ENCODE measurements at places on chromosomes 3 and 15.

DNA sequence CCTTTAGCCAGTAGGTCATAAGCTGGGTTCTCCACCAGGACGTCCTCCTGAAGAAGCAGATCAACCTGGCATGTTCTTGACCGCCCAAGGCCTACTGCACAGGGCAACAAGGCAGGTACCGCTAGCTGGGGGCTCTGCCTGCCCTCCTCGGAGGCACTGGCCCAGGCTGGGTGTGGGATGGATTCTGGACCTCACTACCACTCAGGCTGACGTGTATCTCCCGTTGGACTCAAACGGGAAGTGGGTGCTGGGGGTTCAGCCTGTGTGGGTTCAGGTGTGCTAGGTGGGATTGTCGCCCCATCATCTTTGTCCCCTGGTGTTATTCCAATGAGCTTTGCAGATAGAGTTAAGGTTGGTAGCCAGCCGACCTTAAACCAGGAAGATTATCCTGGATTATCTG, 95.0 kb upstream of the SNRPA1 start:
- no peak overlapping the region for H3K4me3 ChIP-seq
- H3K4me1 ChIP-seq = no peaks in the 10 kb centered on the region
- H3K27ac ChIP-seq = no peak overlapping the region
- no peaks in the 10 kb centered on the region for H3K27me3 ChIP-seq

DNA sequence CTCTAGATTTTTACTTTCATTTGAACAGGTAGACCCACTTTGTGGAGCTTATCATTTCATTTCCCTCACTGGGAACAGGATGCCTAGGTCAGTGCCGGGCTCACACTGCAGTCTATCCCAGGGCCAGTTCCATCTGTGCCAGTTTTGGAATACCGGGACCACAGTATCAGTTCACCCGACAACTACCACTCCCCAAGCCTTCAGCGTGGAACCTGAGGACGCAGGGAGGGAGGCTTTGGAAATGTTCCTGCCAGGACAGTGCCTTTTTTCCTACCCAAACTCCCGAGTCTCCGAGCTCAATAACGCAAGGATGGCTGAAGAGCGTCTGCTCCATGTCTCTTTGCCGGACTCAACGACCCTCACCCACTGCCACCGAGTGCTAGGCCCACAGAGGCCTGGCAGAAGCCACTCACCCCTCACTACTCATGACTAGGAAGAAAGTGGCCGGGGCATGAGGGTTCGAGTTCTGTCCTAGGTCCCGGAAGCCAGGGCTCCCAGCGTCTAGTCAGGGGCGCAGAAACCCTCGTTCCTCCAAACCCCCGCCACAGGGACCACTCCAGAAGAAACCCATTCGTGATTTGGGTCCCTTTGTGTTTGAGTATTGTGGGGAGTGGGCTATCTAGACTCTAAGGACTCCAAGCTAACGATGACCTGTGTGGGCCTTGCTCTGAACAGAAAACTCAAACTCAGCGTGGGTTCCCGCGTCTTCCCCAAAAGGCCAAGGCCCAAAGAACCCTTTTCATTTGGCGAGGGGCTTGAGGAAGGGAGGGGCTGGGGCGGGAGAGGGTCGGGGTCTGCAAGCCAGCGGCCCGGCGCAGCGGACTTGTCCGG, 11.4 kb downstream of the ZIC1 start:
- DNase-seq = no peak
- H3K27ac ChIP-seq = no peak overlapping the region
- no peak overlapping the region for H3K4me3 ChIP-seq

GRCh38 chr3:153221748-153222162, 59.7 kb downstream of the RAP2B start:
- peak overlapping the region; percentile 75 for H3K27ac ChIP-seq
- DNase-seq = peak; percentile 80
- no peaks in the 10 kb centered on the region for H3K27me3 ChIP-seq
- no peaks in the 10 kb centered on the region for H3K36me3 ChIP-seq
- no peaks in the 10 kb centered on the region for H3K4me1 ChIP-seq

- peak overlapping the region; percentile 91 for H3K4me3 ChIP-seq
- H3K4me1 ChIP-seq = peaks cover 34% of the 10 kb centered on the region
- H3K27me3 ChIP-seq = no peaks in the 10 kb centered on the region
- no peak for DNase-seq
These were observed 777 bp upstream of the EIF4A2 start for GRCh38 chr3:186782542-186783057.

GRCh38 chr3:106758459-106758858, 618.8 kb upstream of the CCDC54 start:
- no peak for DNase-seq
- no peaks in the 10 kb centered on the region for H3K36me3 ChIP-seq
- no peak overlapping the region for H3K27ac ChIP-seq

DNA sequence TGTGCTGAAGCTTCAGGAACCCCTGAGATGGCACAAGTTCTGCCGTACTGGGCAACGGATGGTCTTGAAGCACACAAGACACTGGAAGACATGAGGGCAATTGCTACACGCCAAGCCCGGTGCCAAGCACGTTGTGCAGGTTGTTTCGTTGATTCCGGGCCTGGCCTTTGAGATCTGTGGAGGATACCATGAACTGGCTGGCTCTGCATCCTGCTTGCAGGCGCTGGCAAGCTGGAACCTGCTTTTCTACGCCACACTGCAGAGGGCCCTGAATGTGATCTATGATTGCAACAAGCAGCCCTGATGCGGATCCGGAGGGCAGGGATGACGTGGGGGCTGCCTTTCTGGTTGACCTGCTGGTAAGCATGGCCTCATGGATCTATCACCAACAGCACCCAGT, 262.5 kb upstream of the ATP10A start:
- H3K27ac ChIP-seq = no peak overlapping the region
- H3K4me1 ChIP-seq = peaks cover 16% of the 10 kb centered on the region
- no peaks in the 10 kb centered on the region for H3K36me3 ChIP-seq
- no peak overlapping the region for H3K4me3 ChIP-seq
- DNase-seq = no peak
- H3K27me3 ChIP-seq = no peaks in the 10 kb centered on the region

- no peaks in the 10 kb centered on the region for H3K4me1 ChIP-seq
- H3K4me3 ChIP-seq = no peak overlapping the region
- H3K36me3 ChIP-seq = no peaks in the 10 kb centered on the region
- H3K27me3 ChIP-seq = no peaks in the 10 kb centered on the region
- H3K27ac ChIP-seq = no peak overlapping the region
- DNase-seq = no peak
These were observed 128.4 kb upstream of the IGSF10 start for GRCh38 chr3:151589311-151589710.

- no peak overlapping the region for H3K4me3 ChIP-seq
- H3K36me3 ChIP-seq = no peaks in the 10 kb centered on the region
- no peak for DNase-seq
- H3K27me3 ChIP-seq = no peaks in the 10 kb centered on the region
These were observed 12.8 kb downstream of the DCUN1D1 start for GRCh38 chr3:182967218-182968204.

- H3K36me3 ChIP-seq = no peaks in the 10 kb centered on the region
- H3K4me1 ChIP-seq = no peaks in the 10 kb centered on the region
- H3K27me3 ChIP-seq = no peaks in the 10 kb centered on the region
- DNase-seq = no peak
These were observed 273.9 kb downstream of the TIGIT start for GRCh38 chr3:114567771-114568170.

DNA sequence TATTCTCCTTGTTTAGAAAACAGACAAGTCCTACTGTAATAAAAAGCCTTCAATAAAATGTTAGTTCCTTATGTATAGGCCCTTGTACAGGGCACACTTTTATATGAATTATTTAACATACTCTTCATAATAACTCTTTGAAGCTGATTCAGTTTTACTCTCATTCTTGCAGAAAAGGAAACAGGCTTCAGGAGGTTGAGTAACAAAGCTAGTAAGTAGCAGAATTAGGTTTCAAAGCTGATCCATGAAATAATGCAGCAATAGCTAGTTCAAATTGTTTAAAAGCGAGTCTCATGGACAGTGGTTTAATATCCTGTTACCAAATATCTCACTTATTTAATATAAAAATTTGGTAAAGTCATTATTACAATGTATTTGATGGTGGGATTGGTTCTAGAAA, 25.0 kb downstream of the TCF12 start:
- H3K36me3 ChIP-seq = no peaks in the 10 kb centered on the region
- H3K4me3 ChIP-seq = no peak overlapping the region
- H3K27ac ChIP-seq = no peak overlapping the region
- H3K4me1 ChIP-seq = peaks cover 35% of the 10 kb centered on the region
